ENCODE measurements at places on chromosomes 5 and 9.
A peak's percentile ranks its signal among the peaks of the same experiment; 100 is the strongest.

DNA sequence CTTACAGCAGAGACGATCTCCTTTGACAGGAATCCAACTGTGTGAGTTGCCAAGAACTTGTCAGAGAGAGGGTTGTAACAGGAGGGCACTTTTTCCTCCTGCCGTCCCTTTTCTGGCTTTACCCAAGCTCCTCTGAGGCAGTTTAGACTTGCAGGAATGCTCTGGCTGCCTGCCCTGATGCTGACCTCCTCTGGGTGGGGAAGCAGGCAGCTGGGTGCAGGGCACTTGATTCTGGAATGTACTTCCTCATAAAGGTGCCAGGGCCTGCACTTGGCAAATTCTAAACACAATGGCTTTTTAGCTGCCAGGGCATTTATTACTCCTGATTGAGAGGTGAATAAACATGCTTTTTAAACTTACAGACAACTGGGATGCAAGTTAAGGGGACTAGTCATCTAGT is 190.4 kb downstream of the EPB41L4A start:
- no peak for DNase-seq

GRCh38 chr5:181184845-181185216 is 20.2 kb downstream of the TRIM7 start:
- no peak for DNase-seq

- no peak for DNase-seq
Measured at GRCh38 chr9:136907011-136907914, 20.9 kb downstream of the TRAF2 start.

DNA sequence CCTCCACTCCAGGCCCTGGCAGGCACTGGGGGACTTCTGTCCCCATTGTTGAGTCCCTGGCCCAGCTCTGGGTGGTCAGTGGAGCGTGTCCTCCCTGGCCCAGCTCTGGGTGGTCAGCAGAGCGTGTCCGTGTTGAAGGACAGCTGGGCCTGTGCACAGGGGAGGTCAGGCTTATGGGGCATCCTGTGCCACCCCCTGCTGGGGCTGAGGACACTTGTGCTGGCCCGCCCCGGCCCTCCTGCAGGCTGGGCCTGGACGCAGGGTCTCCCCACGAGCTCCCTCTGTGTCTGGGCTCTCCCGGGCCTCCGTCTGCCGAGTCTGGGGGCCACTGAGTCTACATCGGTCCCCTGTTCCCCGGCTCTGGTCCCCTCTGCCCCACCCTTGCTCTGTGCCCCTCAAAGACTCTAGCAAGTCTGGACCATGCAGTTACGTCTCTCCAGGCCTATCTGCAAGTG is 11.5 kb upstream of the CLIC3 start:
- DNase-seq = no peak

DNA sequence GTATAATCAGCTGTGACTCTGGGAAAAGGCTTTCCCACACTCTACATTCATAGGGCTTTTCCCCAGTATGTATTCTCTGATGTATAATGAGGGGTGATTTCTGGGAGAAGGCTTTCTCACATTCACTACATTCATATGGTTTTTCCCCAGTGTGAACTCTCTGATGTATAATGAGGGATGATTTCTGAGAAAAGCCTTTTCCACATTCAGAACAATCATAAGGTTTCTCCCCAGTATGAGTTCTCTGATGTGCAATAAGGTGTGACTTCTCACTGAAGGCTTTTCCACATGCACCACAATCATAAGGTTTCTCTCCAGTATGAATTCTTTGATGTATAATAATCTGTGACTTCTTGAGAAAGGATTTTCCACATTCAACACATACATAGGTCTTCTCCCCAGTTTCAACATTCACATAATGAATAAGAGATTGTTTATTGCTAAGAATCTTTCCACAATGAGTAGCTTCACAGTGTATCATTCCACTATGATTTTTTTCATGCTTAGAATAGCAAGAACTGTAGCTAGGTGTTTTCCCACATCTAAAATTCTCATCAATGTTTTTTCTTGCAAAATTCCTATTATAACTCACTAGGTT is 26.7 kb upstream of the ZNF300 start:
- DNase-seq = no peak

DNA sequence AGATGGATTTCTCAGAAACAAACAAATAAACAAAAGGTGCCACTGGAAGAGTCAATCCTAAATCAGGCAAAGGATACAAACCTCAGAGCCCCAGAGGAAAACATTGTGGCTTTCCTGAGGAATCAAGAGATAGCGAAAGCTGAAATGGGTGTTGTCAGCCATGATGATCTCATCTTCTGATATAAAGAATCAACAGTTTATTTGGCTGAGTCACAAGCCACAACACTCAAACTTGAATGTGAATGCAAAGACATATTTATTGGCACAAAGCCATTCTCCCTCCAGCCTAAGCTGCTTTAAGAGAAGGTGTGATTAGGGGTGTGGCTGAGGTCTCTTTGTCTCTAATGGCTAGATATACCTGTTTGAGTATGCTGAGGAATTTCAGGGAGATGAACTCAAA is 73.3 kb upstream of the NREP start:
- no peak for DNase-seq

DNA sequence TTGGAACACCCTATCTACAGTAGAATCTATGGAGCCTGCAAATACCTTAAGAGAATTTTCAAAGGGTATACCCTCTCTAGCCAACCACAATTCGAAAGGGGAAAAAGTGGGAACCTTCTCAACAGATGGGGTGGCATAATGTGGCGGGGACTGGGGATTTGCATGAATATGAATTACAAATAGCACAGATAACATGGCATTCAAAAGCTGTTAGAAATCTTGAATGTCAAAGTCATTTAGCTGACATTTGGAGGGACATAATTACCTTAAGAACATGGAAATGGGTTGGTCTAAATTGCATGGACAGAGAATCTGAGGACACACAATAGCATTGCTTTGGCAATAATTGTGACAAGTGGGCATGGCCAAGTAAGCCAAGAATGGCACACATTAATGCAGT is 23.2 kb upstream of the TYRP1 start:
- no peak for DNase-seq

GRCh38 chr5:130545291-130545690 is 619.8 kb downstream of the HINT1 start:
- no peak for DNase-seq

GRCh38 chr5:166963596-166963995 is 1327.8 kb upstream of the WWC1 start:
- no peak for DNase-seq

DNA sequence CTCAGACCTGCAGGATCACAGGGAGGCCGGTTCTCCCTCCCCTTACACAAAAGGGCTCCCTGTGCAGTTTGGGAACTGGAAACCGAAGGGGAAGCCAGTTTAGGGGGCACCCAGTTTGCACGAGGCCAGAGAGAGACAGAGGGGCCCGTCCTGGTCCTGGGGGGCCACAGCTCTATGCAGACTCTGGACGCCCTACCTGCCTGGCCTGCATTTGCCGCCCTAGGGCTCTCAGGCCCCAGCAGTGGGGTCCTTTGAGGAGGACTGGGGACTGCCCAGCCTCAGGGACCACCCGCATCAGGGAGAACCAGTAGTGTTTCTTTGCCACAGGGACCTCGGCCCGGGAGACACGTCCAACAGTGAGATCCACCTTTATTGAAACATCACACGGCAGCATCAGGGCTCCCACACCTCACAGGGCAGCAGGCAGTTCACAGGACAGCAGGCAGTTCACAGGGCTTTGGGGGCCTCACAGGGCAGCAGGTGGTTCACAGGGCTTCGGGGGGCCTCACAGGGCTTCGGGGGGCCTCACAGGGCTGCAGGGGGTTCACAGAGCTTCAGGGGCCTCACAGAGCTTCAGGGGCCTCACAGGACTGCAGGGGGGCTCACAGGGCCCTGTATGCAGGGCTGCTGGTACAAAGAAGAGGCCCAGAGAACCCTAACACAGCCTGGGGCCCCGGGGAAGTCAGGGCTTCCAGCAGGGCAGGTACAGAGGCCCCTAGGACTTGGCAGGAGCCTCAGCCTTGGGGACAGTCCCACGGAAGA is 648 bp upstream of the NSMF start:
- DNase-seq = no peak

DNA sequence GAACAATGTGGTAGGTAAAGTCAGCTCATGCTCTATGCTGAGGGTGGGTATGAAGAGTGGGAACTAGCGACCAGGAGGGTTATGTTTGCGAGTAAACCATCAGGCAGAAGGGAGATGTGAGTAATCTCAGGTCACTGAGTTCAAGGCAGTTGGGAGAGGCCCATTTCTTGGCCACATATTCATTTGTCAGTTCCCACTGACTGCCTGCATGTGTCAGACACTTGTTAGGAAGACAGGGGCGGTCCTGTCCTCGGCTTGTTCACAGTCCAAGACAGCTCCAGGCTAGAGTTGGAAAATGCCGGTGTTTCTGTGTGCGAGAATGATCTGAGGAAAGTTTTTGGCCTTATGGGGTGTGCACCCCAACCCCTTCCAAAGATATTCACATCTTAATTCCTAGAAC is 48.6 kb upstream of the GDNF start:
- DNase-seq = no peak

GRCh38 chr5:52999344-52999949 is 10.3 kb downstream of the ITGA2 start:
- no peak for DNase-seq

GRCh38 chr5:180399401-180400215 is 46.5 kb upstream of the GFPT2 start:
- no peak for DNase-seq

GRCh38 chr9:133597316-133597957 is 11.8 kb downstream of the FAM163B start:
- DNase-seq = no peak

- DNase-seq = no peak
Measured at GRCh38 chr9:131263701-131264100, 12.6 kb downstream of the FAM78A start.

DNA sequence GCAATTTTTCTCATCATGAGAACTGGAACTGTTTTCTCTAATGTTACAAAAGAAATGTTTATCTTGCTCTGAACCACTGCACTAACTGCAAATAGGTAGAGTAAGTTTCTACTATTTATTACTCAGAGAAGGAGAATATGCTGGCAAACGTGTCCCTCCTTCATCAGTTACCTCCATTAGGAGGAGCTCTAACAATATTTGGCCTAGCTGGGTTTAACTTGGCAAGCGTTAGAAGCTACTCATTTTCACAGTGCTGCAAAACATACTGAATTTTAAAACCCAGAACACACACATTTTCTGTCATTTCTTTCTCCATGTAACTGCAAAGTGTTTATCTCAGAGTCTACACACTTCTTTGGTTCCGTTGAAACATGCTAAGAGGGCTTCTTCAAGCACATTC is 101.0 kb upstream of the GABRG2 start:
- no peak for DNase-seq

GRCh38 chr5:135433681-135434426 is 13.3 kb downstream of the DCANP1 start:
- DNase-seq = peak; percentile 88

DNA sequence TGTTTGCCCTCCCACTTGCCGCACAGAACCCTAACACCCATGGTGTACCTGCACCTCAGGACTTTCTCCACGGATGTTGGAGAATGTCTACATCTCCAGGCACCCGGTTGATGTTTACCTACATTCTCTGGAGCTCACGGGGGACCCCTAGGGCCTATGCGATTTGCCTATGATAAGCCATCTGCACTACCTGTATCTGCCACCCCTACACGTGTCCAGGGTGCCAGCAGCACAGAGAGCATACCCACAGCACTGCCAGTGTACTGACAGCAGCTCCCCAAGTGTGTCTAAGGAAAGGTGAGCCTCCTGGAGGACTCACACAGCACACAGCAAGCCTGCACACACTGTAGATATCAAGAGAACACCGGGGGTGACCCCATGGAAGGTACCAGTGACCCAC is 31.3 kb upstream of the LMX1B start:
- DNase-seq = no peak

- no peak for DNase-seq
Measured at GRCh38 chr5:123422433-123423277, 548 bp downstream of the CEP120 start.

DNA sequence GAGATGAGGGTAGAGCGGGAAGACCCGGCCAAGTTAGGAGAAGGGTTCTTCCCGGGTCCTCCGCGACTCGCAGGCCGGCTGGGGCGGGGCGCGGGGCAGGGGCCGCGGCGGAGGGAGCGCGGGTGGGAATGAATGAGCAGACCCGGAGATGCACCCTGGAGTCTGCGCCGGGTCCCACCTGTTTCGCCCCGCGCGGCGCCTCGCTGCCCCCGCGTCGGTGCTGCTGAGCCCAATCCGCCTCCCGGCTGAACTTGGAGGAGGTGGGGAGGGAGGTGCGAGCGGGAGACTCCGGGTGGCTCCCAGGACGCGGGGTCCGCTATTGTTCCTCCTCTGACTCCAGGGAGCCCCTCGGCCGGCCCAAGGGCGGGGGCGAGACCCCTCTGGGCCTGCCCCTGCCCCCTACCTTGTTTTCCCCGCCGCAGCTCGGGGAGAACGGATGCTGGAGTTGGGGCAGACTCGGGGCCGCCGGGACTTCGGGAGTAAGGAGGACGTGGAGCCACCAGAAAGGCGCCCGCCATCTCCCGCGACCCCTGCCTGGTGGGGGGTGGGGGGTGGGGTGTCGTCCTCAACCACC is 659 bp downstream of the RAI14 start:
- DNase-seq = no peak

DNA sequence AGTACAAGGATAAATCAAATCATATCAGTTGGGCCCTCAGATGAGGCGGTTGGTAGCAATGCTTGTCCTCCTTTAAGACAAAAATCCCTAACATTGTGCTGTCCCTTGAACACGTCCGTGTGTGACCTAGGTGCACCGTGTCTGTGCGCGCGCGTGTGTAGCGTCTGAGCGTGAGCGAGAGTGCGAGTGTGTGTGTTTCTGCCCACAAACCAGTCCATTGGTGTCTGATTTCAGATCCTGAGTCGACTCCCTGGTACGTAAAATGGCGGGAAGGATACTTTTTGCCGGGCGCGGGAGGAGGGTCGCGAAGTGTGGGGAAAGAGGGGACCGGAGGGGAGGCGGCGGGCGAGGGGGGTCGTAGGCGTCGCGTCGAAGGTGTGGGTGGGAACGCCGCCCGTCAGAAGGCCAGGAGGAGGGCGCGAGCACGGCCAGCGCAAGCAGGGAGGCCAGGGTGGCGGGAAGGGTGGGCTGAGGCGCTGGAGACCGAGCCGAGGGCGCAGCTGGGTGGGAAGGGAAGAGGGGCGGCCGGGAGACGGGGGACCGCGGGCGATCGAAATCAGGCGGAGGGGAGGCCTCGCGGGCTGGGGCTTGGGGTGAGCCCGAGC is 8.9 kb downstream of the OTP start:
- no peak for DNase-seq

DNA sequence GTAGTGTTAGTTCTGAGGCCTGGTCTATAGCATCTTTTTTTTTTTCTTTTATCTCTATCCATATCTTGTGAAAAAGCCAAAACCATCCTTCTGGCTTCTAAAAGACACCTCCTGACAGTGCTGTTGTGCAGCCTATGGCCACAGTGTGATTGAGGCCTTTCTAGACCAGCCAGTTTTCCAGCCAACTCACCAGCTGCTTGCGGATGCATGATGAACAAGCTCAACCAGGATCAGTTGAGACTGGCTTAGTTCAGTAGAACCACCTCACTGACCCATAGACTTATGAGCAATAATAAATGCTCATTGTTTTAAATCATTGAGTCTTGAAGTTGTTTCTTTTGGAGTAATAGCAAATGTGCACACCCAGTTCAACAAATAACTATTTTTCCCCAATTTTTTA is 296.9 kb downstream of the FAM170A start:
- no peak for DNase-seq

All from inflammatory macrophage treated with lipopolysaccharide for 4 hours (primary cell).